ENCODE measurements at places on chromosomes 3 and 15.

GRCh38 chr15:71448688-71449114 is 333.4 kb downstream of the THSD4 start:
- DNase-seq: peak; percentile 37

GRCh38 chr15:60535743-60536142 is 56.8 kb upstream of the ICE2 start:
- DNase-seq: no peak

GRCh38 chr3:71582612-71583565 is 639 bp downstream of the FOXP1 start:
- DNase-seq: no peak

DNA sequence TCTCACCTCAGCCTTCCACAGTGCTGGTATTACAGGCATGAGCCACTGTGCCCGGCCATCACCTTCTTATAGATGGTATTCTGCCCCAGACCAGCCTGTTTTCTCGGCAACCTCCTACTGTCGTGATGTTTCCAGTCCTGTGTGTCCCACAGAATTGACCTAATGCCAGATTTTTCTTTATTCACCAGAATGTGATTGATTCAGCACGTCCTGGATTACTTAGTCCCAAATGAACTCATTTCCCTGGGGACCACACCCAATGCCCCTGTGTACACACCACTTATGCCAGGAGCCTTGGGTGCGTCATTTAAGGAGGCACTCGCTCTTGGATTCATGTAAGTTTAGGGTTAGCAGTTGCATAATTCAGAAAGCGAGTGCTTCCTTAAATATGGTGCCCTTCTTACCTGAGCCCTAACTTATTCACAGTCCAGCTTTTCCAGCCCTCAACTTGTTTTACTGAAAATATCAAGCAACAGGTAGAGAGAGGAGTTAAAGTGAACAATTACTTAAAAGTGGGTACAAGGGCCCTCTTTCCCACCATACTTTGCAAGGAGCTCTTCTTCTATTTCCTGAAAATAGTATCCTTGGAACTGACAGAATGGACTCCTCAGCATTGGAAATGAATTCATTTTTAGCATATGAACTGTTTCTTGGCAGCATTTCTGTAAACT is 64.6 kb upstream of the UBE2E1 start:
- no peak for DNase-seq

GRCh38 chr3:133837487-133838295 is 32.1 kb downstream of the SRPRB start:
- DNase-seq: no peak

GRCh38 chr3:194296454-194297263 is 54.5 kb downstream of the CPN2 start:
- no peak for DNase-seq

Data from putamen (tissue), 1 donor.